ENCODE measurements at places on chromosomes 6 and 20.

GRCh38 chr6:118918329-118918725, 16.6 kb downstream of the MCM9 start:
- DNase-seq = no peak

- no peak for DNase-seq
These were observed 2.1 kb upstream of the HLA-DOB start for GRCh38 chr6:32818867-32819266.

- DNase-seq = no peak
These were observed 91.6 kb upstream of the DST start for GRCh38 chr6:56734335-56734734.

DNA sequence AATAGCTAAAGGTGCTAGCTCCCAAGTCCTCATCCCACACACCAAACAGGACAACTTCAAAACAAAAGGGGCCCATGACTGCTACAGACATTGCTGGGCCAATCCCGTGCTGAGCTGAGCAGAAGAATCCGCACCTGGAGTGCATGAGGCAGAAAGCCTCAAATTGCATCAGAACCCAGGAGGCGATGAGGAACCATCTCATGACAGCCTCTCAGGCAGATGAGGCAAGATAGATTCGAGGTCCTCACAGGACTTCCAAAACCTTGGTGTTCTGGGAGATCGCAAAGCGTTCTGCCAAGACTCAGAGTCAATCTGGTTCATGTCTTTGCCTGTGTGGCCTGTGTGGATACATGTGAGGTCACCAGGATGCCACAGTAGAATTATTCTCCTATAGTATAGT, 32.8 kb upstream of the SSTR4 start:
- DNase-seq = no peak

- DNase-seq = no peak
These were observed 13.5 kb downstream of the STK35 start for GRCh38 chr20:2114990-2115681.

GRCh38 chr6:51855310-51856082, 231.9 kb downstream of the PKHD1 start:
- DNase-seq = no peak

- DNase-seq = peak; percentile 43
These were observed 18.1 kb downstream of the TUBB2B start for GRCh38 chr6:3209114-3210023.

- no peak for DNase-seq
These were observed 24.7 kb downstream of the WDR27 start for GRCh38 chr6:169677096-169677495.

DNA sequence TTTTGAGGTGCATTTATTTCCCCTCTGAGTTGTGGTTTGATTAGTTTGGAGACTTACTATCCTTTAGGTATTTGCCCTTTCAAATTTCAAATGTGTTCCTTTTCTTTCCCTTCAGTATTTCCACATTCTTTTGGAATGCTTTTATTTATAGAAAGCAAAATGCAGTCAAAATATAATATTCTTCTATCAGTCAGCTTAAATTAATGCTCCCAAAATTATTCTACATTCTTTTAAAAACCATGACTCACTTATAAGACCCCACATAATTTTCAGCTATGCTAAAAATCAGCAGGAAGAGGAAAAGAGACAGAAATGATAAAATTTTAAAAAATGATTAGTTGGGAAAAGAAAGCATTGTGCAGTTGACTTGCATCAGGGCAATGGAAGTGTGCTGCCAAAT, 180.0 kb upstream of the SMLR1 start:
- DNase-seq = no peak

- no peak for DNase-seq
These were observed 31.9 kb downstream of the ARID1B start for GRCh38 chr6:156809034-156809433.

DNA sequence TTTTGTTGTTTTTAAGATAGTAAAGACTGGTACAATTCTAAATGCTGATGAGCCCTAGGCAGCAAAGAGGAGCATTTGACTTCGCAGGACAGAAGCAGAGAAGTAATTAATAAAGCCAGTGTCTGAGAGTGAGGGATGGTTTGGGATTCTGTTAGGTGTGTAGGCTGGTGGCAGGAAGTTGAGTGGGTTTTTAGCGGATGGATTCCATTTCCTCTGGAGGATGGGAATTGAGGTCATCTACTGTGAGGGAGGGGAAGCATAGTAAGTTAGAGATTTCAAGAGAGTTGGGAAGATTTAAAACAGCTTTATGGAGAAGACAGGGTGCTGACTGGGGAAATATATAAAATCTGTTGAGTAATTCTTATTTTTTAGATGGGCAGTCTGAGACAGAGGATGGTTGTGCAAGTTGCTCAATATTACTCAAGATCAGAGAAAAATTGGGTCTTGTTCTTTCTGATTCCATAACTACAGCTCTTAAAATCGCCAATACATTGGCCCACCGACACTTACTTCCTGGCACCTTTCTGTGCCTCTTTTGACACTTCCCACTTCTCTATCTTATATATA, 48.8 kb downstream of the PRL start:
- no peak for DNase-seq

GRCh38 chr6:157374889-157375443, 6.0 kb upstream of the ZDHHC14 start:
- DNase-seq = no peak

- no peak for DNase-seq
These were observed 411.0 kb downstream of the C6orf118 start for GRCh38 chr6:164898412-164898811.

DNA sequence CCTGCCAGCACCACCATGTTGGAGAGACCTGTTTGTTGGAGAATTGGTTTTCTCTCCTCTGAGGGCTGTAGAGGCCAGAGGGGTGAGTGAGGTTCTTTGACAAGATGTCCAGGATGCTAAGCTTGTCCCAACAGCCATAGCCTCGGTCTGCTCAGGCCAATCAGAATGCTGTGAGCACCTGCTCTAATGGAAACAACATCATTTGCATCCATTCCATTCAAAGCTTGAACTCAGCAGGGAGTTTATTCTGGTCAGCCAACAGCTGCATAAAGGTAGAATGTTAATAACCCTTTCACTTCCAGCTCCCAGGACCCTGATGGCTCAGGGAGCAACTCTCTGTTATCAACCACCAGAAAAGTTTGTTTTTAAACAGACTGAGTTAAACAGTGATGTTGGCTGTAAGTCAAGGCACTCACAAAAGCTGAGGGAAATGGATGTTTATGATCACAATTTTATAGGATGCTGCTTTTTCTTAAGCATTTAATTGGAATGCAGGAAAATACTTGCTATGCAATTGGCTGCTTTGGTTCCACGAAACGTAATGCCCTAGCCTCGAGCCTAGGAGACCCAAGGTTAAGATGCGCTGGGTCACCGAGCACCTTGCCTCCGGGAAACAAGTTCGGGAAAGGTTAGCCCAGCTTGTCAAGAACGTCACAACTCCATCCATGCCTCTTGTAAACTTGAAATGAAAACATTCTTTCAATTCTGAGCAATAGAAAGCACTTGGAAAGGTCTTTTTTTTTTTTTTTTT, 155.2 kb downstream of the NFATC2 start:
- DNase-seq = no peak

GRCh38 chr6:34584694-34585093, 28.6 kb upstream of the SPDEF start:
- no peak for DNase-seq

DNA sequence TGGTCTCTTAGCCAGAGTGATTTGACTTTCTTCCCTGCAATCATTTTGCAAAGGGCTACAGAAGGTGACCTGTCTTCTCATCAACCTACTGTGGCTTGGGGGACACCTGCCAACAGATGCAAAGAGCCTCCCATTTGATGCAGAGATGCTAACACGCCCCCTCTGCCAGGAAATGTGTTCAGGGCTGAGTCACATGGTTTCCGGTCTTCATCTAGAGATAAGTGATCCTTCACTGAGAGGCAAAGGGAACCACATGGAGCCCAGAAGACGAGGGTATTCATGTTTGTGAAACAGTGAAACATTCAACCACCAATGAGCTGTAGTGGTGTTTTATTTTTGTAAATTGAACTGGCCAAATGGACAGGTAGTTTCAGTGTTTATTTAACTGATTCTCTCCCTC, 109.0 kb upstream of the RIN2 start:
- no peak for DNase-seq

DNA sequence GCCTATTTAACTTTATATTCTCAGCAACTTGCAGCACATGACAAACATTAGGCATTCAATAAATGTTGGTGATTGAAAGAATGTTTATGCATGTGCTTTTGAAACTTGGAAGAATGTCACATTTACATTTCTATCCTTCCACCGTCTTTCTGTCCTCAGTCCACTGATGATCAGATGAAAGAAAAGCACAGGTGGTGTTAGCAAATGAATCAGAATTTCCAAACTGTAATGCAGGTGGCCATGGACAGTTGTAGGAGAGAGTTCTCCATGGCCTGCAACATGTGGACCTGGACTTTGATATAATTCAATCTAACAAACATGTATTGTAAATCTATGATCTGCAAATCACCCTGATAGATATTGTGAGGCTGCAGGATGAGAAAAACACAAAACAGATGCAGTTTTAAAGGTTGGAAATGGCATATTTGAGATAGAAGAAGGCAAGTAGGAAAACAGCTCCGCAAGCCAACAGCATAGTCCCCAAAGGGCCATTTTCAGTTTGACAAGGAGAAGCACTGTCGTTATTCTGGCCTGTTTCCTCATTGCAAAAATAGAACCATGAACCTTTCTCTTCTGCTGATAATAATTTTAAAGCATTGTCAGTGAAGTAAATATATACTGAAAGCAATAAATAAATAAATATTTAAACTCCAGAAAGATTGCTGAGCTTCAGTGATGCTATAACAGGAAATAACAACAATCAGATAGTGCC, 119.4 kb downstream of the AIG1 start:
- no peak for DNase-seq

DNA sequence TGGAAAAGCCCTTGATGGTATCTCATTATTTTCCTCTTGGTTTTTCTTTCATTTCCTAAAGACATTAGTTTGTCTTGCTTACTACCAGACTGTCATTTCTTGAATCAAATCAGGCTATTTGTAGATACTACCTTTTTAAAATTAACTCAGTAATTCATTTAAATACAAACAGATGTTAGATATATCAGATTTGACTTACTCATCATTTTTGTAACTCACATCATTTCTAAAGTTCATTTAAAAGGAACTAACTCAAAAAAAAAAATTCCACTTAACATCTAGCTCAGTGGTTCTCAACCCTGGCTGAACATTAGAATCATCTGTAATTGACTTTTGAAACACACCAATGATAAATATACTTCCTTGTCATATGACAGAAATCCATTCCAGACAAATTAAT, 48.2 kb upstream of the TINAG start:
- DNase-seq = no peak

- DNase-seq = no peak
These were observed 41.8 kb upstream of the NNAT start for GRCh38 chr20:37479266-37479665.

GRCh38 chr6:2523061-2523460, 227.7 kb downstream of the MYLK4 start:
- DNase-seq = no peak

- peak; percentile 37 for DNase-seq
These were observed 8.3 kb downstream of the KIF3B start for GRCh38 chr20:32285621-32286371.

- no peak for DNase-seq
These were observed 54.2 kb upstream of the MAFB start for GRCh38 chr20:40743141-40743775.

GRCh38 chr6:20148433-20148832, 63.8 kb downstream of the MBOAT1 start:
- DNase-seq = no peak

DNA sequence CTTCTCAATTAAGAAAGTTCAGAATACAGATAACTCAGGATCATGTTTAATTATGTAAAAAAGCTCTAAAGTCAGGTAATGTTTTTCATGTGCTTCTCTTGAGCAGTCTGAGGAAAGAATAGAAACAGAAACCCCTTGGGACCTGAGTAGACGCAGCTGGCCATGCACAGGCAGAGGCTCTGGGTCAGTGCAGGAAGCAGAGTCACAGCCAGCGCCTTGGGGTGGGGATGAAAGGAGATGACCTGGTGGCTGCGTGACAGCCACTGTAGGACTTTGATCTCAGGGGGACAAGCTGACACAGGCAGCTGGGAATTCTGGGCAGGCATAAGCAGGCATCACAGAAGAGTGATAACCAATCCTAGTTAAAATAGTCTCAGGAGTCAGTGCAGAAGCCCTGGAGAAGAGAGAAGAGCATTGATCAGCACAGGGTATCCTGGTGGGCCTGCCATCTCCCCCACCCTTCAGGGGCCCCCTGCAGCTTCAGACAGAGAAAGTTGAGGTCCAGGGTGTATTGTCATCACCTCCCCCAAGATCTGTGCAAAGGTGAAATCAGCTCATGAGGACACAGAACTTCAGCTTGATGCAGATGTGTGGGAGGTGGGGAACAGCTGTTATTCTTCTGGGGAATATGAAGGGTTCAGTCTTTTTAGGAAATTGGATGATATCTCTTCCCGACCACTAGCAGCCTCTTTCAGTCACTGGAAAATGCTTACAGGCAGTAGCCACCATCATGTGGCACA, 6.4 kb downstream of the HLA-DQB1 start:
- no peak for DNase-seq

DNA sequence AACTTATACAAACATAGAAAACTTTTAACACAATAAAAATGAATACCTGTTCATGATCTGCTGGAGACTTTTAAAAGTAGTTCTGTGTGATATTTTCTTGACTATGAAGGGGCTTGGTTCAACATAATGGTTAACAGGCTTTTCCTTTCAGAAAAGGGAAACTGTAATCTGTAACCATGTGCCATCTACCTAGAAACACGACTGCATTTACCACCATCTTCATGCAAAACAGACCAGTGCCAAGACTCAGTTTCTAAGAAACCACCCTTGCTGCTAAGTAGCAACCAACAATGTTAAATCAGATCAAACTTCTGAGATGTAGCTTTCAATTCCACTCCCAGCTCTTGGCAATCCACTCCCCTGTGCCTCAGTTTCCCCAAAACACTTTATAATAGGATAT, 15.7 kb downstream of the STAU1 start:
- DNase-seq = no peak

DNA sequence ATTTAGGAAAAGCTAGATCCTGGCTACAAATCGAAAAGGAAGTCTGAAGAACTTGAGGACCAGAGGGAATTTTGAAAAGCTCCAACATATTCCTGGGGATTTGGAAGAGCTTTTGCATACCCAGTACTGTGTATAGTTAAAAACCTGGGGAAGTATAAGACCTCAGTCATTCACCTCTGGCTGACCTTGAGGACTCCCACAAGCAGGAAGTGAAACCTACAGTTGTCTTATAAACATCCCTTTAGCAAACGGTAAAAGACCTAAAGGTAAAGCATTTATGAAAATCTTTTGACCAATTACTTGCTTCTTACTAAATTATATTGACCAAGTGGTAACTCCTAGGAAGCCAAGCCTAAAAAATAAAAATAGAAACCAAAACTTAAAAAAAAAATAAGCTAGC, 175.0 kb downstream of the HAO1 start:
- no peak for DNase-seq
